ENCODE measurements at places on chromosomes 3 and 15.
A peak's percentile ranks its signal among the peaks of the same experiment; 100 is the strongest.

GRCh38 chr3:66434726-66435125 lies 66.1 kb downstream of the LRIG1 start:
- DNase-seq, result no peak

DNA sequence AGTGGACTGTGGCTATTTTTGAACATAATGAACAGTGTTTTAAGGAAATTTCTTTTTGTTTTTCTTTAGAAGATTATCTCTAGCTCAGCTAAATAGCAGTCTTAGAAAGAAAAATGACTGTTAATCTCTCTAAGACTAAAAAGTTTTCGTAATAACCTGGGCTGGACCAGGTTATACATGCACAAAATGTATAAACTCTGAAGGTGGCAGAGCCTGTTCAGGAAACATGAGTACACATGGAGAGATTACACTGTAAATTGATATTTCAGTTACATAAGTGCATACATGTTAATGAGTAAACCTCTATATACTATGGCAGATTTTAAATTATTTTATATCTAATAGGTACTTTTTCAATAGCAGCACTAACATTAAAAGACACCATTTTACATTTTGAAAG lies 258.2 kb upstream of the CFAP20DC start:
- no peak for DNase-seq

DNA sequence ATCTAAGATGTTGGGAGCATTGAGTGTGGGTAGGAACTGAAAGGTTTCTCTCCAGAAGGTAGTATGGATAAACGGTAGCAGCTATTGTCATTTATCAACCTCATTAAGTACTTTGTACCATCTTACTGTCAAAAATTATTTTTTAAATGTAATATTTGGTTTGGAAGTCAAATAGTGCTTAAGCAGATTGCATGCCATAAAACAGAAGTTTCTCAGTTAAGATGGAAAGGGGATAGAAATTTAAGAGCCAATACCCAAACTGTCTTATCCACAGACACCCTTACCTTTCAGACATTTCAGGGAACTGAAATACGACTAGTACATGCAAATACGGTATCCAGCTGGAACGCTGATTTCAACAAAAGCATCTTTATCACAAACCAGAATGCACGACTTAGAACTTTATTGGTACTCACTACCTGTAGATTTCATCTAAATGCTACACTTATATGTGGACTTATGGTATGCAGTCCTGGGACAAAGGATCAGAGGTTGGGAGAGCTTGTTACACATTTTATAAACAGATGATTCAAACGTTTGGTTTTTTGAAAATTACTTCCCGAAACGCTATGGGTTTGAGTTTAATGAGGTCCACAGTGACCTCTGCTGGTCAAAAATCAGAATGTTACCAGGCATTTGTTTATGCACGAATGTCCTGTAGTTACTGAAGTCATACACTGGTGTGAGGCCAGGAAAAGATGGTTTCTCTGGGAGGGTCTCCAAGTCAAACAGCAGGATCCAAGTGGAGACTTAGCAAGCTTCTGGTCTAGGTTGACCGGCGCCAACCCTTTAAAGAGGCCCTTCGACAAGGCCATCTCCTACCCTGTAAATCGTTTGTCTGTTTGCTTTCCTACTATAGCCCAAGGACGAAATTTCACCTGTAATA lies 45.7 kb upstream of the DUT start:
- DNase-seq, result peak; percentile 63

DNA sequence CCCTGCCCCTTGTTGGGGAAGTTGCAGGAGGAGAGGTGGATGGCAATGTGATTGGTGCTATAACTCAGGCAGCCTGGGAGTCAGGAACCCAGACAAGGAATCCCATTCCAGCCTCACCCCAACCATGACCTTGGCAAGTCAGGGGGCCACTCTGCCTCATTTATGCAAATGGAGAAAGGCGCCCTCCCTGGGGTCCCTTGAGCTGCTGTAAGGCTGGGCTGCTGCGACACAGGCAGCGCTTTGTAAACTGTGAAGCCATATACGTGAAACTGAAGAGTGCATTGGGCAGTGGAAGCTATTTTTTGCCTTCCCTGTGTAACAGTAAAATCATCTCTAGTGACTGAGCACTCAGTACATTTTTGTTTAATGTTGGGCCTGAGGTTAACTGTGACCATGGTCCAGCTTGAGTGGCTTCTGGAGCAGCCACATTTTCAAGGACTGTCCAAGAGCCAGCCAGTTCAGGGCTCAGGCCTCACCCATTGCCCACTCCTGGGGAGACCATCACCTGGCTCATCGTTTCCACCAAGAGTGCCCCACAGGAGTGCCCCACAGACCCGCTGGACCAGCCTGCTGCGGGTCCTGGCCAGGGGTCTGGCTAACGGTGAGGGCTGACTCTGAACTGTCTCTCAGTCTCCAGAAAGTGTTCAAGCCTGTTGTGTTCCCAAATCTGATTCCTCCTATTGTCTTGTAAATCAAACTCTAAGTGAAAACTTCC lies 27.9 kb downstream of the KIF7 start:
- no peak for DNase-seq

DNA sequence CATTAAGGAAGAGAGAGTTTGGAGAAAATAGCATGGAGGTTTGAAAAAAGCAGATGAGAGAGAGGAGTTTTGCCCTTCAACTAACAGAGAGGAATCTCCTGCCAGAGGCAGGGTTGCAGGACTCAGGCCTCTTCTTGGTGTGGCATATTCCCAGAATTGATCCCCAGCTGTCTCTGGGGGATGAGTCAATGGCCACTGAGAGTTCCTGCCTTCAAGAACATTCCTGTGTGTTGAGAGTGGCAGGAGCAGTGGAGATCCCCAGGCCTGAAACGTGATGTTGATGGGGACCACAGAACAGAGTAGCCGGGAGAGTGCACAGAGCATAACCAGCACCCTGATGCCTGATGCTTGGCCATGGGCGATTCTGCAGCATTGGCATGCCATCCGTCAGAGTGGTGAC lies 348.4 kb upstream of the THBS1 start:
- DNase-seq, result peak; percentile 92

- DNase-seq, result peak; percentile 34
Measured at GRCh38 chr3:176663837-176664831, 533.1 kb downstream of the TBL1XR1 start.

DNA sequence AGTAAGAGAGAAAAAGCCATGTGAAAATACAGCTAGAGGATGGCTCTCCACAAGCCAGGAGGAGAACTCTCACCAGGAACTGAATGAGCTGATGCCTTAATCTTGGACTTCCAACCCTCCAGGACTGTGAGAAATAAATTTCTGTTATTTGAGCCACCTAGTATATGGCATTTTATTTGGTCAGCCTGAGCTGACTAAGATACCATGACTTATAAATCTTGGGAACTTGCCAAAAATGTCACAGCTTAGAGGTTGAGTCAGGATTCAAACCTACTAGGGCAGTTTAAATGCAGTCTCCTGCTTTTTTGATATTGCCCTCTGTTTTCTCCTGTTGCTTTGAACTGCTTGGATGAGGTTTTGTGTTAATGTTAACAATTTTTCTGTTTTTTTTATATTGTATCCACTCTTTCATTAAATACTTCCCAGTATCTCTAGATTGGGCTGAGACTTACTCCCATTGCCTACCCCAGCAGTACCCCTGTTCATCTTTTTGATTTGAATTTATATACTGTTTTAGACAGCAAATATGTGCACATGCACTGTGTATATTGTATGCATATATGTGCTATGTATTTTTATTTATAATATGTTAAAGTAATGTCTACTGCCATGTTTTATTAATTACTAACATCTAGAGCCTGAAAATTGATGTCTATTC lies 1223.2 kb downstream of the OTOL1 start:
- DNase-seq, result peak; percentile 67

DNA sequence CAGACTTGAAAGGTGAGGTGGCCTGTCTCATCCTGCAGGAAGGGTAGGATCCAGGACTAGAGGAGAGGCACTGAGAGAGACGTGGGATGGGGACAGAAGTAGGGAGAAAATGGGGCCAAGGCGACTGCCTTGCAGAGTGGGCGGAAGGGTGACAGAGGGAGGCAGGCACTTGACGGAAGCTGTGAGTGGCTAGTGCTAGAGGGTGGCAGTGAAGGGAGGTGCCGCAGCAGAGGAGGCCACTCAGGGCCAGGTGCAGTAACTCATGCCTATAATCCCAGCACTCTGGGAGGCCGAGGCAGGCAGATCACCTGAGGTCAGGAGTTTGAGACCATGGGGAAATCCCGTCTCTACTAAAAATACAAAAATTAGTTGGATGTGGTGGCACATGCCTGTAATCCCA lies 7.3 kb downstream of the CCDC33 start:
- DNase-seq, result no peak

DNA sequence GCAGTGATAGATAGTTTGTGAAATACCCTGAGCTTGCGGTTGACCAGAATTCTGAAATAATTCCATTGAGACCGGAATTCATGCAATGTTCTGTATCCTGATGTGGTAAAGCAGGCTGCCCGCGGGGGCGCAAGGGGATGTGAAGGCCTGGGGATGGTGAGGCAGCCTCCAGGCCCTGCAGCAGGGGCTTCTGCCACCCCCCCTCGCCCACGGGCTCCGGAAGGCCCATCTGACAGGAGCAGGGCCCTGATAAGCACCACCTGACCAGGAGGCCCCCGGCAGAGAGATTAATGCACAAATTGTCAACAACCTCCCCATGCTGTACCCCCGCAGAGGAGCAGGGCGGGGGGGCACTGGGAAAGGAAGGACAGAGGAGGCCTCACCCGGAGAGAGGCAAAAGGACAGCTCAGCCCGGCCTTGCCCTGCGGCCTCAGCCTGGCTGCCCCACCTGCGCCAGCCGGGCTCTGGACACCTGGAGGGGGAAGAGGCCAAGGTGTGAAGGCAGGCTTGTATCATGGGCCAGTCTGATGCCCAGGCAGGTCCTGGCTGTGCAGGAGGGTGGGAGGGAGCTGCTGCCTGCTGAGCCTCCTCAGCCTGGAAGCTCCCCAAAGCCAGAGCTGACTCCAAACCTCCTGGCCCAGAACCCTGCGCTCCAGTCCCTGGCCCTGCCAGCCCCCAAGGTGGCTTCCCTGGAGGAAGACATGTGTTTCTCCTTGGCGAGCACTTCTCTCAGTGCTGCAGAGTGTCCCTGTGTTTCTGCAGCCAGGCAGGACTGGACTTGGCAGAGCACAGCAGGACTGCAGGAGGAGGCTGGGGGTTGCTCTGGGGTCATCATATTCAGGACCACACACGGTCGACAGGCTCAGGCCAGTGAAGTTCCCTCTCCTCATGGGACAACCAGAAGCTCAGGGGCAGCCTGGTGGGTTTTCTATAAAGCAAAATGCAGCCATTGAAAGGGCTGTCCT lies 46.5 kb downstream of the RPN1 start:
- DNase-seq, result no peak

GRCh38 chr3:42149975-42150374 lies 58.8 kb downstream of the TRAK1 start:
- peak; percentile 16 for DNase-seq

DNA sequence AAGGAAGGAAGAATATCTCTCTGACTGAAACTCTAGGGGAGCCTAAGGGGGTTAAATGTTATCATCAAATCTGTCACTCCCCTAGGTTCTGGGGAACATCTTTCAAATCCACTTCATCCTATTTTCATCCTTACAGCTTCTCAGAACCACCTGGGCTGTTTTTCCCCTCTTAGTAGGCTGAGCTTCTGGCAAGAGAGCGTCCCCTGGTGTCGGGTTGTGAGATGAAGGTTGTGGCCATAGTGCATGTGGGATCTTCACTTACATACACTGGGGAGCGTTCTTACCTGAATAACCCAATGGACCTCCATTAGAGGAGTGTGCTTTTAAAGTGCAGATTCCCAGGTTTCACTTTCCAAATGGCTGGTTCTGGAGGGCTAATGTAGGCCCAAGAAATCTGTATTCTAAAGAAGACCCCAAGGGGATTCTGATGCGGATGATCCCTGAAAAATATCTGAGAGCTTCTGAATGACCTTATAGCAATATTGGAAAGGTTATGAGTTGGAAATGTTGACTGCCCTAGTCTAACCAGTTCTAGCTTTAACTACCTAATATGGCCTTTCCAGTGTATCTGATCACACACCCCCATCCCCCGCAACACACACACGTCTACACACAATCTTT lies 663.7 kb downstream of the AGBL1 start:
- peak; percentile 43 for DNase-seq
